ENCODE measurements at places on chromosomes 3 and 15. TPM values are rescaled to one million over a fixed set of nuclear protein-coding genes. Genes with fewer than 3 reads are reported as not detected.

- DNase-seq = no peak
Measured at GRCh38 chr15:67013696-67014095, 51.7 kb upstream of the SMAD3 start.

- DNase-seq = no peak
Measured at GRCh38 chr3:29644261-29644660, 363.4 kb downstream of the RBMS3 start.

DNA sequence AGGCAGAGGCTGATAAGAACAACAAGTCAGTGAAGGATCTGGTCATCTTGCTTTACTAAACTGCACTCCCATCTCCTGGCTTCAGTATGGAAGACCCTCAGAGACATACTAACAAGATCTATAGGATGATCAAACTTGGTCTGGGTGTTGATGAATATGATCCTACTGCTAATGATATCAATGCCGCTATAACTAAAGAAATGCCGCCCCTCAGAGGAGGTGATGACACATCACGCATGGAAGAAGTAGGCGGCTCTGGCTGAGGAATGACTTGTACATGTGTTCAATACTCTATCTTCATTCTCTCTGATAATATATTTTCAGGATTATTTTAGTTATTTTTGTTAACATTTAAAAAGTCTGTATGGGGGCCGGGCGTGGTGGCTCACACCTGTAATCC, 17.5 kb upstream of the EIF2B5 start:
- DNase-seq = no peak

The SERPINI2 gene
- total RNA-seq = not detected
